CD4-positive, alpha-beta memory T cell (primary cell): ENCODE measurements at places on chromosomes 6 and 20.
A peak's percentile ranks its signal among the peaks of the same experiment; 100 is the strongest.

- DNase-seq = no peak
Observed at GRCh38 chr6:25066593-25066992, 130.8 kb upstream of the RIPOR2 start.

DNA sequence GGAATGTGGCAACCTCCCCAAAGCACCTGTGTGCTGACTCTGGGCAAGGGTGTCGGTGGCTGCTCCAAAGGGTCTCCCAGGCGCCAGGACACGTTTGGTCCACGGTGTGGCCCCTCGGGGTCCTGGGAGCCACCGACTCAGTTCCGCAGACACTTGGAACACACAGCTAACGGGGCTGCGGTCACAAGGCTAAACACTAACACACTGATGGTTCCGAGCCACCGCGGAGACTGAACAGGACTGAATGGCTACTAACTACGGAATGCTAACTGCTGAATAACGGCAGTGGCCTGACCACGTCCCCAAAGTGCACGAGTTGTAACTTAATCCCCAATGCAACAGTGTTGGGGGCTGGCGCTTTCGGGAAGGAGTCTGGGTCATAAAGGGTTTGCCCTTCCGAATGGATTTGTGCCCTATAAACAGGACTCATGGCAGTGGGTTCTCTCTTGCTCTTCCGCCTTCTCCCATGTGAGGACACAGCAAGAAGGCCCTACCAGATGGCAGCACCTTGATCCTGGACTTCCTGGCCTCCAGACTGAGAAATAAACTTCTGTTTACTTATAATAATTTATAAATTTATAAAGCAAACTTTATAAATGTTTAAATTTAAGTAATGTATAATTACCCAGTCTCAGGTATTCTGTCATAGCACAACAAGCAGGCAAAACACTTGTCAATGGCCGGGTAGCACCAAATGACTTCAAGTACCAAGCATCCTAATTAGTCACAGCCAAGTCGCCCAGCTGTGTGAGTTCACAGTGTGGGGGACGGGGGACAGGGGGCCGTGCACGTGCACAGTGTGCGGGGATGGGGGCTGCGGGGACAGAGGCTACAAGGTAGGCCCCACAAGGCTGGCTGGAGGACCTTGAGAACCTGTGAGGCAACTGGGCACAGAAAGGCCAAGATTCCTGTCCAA is 2.3 kb upstream of the EEF1A2 start:
- no peak for DNase-seq

DNA sequence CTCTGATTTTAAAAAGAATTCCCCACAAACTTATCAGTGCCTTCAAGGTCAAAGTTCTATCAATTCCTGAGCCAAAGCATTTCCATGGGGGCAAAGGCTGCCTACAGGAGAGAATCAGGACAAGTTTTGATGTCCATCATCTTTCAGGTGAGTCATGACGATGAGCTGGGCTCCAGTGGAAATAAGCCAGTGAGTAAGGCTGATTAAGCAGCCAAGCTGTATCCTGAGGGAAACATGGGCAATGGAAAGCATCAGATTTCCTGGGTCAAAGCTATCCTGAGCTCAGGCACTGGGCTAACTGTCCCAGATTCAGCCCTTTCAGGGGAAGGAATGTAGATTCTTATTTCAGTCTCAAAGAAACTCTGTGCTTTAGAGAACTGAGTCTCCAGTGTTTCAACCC is 377.4 kb downstream of the CD109 start:
- no peak for DNase-seq

- DNase-seq = no peak
Observed at GRCh38 chr6:87808005-87808757, 106.1 kb upstream of the AKIRIN2 start.

DNA sequence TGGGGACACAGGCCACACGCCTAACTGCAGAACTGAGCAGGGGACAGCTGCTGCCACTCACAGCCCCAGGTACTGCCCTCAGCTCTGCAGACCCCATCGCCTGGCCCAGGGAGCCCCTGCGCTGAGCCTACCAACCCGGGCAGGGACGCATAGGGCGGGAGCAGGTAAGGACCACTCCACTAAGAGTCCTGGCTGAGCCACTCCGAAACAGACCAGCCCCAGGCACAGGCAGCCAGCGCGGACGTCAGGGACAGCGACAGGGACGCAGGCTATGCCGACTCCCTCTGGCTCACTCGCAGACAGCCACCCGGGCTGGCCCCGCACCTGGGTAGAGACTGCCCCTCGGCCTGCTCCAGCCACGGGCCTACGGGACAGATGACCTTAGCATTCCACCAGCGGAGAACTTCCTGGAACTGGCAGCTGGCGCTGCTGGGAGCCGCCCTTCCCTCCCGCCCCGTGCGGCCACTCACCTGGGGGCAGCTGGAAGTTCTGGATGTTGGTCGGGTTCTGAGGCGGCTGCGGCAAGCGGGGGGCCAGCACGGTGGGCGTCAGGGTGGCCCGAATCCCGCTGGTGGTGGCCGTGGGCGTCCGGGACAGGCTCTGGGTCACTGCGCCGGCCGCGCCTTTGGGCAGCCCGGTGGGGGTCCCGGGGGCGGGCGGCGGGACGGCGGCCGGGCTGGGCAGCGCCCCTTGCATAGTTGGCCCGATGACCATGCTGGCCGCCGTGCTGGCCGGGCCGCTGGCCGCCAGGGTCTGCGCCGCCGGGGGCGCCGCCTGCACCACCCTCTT is 1.5 kb downstream of the TAF4 start:
- DNase-seq = no peak

GRCh38 chr6:161792851-161793493 is 519.1 kb upstream of the AGPAT4 start:
- no peak for DNase-seq

DNA sequence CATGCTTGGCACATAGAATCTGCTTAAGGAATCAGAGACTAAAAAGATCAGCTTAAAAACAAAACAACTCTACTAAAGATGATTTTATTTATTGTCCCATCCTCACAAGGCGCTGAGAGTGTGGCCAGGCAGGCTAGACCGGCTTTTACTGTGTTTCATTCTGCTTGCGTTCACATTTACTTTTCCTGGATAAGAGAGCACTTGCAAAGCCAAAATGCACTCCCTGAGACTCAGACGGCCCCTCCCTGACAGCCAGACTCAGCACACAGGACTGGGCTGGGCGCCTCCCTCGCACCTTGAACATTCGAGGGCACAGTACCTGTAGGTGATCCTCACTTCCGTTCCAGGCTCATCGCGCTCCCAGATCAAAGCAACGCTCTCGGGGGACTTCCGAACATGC is 10.2 kb downstream of the ACSS1 start:
- DNase-seq = peak; percentile 25

DNA sequence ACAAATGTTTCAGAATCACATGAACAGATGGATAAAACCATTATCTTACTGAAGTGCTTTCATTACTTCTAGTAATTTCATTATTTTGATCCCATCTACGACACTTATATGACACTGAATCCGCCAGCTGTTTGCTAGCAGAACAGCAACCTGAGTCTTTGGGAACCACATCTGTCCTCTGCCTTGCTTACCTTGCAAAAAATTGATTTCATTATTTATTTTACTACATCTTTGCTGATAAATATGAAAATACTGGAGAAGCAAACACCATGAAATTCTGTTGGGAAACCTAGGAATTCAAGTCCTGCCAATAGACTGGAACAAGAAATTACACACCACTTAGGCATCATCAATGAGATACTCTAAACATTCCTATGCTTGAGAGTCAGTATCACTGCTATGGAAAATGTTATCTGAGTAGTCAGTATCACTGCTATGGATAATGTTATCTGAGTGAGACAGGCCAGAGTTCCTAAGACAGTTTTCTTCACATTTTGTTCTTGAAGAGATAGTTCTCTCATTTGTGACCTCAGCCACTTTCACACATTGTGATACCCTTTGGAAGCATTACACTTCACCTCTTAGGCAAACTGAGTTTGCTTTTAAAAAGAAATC is 91.9 kb downstream of the PDE10A start:
- no peak for DNase-seq

GRCh38 chr6:99629293-99629692 is 22.7 kb downstream of the PRDM13 start:
- no peak for DNase-seq

DNA sequence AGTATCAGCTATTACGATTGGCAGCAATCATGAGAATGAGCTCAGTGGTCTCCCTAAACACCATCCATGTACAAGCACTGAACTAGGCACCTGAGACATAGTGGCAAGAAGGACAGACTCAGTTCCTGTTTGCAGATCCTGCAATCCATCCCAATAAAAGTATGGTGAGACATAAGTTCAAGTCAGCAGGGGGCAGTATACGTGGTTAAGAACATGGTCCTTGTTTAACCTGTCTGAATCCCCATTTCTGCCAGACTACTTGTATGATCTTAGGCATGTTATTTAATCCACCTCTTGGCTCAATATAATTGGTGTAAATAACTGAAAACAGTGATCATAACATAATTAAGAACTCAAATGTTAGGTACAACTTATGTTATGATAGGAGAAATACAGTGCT is 33.2 kb upstream of the PNISR start:
- DNase-seq = no peak

GRCh38 chr6:139588076-139588639 is 213.7 kb upstream of the CITED2 start:
- DNase-seq = no peak

- no peak for DNase-seq
Observed at GRCh38 chr6:126300735-126301134, 39.2 kb upstream of the CENPW start.

DNA sequence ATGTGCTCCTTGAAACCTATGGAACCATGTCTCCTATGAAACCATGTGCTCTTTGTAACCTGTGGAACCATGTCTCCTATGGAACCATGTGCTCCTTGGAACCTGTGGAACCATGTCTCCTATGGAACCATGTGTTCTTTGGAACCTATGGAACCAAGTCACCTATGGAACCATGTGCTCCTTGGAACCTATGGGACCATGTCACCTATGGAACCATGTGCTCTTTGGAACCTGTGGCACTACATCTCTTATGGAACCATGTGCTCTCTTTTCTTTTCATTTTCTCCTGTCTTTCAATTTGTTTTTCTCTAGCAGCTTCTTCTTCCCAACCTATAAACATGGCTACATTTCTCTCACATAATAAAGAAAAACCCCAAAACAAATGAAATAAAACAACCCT is 11.9 kb upstream of the CCN2 start:
- no peak for DNase-seq

DNA sequence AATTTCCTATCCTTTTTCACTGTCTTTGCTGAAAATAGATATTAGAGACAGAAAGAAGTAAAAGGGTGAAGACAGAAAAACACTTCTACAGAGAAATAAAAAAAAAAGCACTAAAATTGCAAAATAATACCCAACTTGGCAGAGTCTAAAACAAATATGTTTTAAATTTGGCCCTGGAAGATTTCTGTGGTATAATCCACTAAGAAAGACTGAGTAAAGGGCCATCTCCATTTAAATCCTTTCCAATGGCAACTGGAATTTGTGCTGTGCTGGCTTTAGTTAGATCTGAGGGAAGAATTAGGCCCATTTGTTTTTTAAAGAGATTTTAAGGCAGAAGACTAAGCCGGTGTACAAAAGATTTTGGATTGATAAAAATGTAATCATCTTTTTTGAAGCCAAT is 321.2 kb downstream of the GJA1 start:
- no peak for DNase-seq

GRCh38 chr6:88641178-88641903 is 322.1 kb downstream of the RNGTT start:
- DNase-seq = no peak

GRCh38 chr6:162704001-162704400 is 23.6 kb downstream of the PRKN start:
- no peak for DNase-seq

DNA sequence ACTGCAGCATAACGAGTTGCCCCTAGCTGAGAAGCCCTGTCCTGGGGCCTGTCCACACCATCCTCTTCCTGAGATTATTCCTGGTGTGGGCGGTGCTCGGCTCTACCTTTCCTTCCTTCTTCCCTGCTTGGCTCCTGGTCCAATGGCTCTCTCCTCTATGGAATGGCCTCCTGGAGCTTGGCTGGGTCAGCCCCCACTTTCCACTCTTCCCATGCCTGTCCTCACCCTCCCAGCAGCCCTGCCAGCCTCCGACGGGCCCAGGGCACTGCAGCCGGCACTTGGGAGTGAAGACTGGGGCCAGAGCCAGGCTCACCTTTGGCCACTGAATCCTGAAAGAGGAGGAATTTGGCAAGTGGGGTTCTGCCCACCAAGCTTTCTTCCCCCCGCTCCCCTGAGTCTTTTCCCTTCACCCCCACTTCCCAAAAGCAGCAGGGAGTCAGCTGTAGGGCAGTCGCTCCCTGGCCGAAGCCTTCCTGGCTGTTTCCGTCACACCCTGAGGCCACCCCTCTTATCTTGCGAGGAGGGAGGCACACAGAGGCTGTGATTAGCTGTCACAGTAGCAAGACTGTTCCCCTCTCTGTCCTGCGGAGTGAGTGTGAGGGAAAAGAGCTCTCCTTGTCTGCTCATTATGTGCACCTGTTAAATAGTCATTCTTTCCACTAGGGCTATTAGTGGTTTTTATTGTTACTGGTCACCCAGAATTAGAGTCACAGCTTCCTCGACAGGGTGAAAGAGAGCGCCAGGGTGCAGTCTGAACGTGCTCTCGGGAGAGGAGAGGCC is 6.3 kb upstream of the CDSN start:
- DNase-seq = no peak

DNA sequence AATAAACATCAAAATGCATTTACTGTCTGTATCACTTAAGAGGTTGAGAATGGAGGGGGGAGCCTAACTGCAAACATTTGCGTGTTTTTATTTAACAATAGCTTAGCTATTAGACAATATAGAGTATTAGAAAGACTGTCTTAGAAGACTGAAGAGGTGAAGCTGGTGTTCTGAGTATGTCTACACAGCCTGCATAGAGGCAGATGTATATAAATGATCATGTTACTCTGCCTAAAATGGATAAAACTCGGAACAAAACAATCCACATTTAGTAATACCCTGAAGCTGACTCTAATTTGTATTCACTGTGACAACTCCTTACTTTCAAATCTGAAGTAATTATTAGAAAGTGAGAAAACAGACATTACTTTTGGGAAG is 181.9 kb downstream of the GMPR start:
- DNase-seq = no peak

DNA sequence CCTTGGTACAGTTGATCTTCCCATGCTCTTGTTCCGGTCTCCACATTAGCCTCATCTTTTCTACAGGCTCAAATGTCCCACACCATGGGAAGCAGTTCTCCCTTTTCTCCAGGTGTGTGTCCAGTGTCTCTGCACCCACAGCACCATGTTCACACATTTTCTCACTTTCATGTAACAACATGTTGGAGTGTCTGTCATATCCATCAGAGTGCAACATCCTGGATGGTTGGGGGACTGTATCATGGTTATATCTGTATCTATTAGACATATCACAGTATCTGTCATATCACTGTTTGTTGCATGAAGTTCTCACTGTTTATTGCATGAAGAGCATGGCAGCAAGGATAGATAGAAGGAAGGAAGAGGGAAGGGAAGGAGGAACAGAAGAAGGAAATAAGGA is 635.6 kb downstream of the EPM2A start:
- no peak for DNase-seq

- DNase-seq = peak; percentile 64
Observed at GRCh38 chr20:4082406-4083097, 67.2 kb upstream of the RNF24 start.

DNA sequence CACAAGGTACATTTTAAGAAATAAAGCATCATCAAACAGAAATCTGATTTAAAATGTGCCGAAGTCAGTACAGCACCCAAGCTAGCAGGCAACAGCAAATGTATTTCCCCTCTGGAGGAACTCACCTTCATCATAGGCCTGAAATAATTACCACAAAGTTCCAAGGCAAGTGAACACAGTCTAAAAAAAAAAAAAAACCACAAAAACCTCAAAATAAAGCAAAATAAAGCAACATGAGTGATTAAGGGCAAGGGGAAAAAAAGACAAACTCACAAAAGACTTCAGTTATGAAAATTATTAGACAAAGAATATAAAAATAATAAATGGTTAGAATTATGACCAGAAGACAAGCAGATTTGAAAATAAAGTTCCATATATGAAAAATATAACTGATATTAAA is 10.4 kb downstream of the GPR63 start:
- no peak for DNase-seq
